ENCODE measurements at places on chromosomes 13 and 19.

- DNase-seq = no peak
Observed at GRCh38 chr19:39363901-39364457, 21.8 kb downstream of the SAMD4B start.

- no peak for DNase-seq
Observed at GRCh38 chr19:49150944-49151243, 4.3 kb downstream of the HRC start.

- DNase-seq = no peak
Observed at GRCh38 chr19:13887018-13887436, 10.1 kb downstream of the NANOS3 start.

- DNase-seq = no peak
Observed at GRCh38 chr19:18645035-18645511, 8.2 kb downstream of the KLHL26 start.

DNA sequence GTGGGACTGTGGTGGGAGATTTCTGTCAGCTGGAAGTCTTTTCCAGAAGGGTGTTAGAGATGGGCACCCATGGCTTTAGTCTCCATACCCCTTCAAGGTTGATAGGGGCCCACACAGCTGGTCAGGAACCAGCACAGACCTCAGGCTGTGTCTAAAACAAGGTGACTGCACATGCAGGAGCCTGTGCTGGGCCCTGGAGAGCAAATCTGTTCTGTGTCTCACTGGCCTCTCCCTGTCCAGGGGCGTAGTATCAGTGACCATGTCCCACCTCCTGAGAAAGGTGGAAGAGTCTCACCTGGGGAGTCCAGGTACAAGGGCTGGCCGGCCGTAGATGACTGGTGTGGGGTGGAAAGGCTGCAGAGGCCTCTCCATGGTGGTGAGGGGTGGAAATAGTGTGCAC, 19.4 kb downstream of the ZNF175 start:
- DNase-seq = no peak

GRCh38 chr13:113432506-113433270, 20.6 kb downstream of the ADPRHL1 start:
- no peak for DNase-seq

DNA sequence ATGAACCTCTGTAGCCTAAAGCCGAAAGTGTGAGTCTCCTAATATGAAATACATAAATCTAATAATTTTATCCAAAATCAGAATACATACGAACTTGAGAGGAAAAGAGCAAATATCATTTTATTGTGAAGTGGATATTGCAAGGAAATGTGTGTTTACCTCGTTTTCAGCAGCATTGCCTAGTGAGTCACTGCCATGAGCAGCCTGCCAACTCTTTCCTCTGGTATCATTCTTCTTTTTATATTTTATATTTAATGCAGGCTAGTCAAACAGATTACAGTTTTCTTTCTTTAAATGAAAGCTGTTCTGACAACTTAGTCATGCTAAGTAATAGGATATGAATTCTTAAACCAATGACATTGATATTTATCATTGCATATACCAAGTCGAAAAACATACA, 44.2 kb downstream of the EDNRB start:
- DNase-seq = no peak

- DNase-seq = no peak
Observed at GRCh38 chr19:29983568-29983967, 41.5 kb downstream of the URI1 start.

DNA sequence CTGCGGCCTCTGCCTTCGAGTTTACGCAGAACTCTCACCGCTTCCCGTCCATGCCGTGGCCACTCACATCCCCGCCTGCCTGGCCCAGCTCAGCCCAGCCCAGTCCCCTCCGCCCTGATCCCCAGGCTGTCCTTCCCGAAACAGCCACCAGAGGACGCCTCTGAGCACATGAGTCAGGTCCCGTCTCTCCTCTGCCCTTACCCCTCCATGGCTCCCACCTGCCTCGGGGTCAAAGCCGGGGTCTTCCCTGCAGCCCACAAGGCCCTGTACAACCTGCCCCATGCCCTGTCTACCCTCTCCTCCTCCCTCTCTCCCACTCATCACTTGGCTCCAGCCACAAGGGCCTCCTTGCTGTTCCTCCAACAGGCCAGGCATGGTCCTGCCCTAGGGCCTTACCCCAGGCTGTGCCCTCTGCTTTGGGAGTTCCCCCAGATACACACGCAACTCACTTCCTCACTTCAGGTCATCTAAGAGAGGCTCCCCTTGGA, 8.1 kb upstream of the SEMA6B start:
- DNase-seq = peak; percentile 29

GRCh38 chr19:50567882-50568727, at the start of gene LRRC4B:
Gene LRRC4B (minus strand): TSS chr19:50568435. CDS start chr19:50548838, 19,597 bp downstream.
- no peak for DNase-seq

GRCh38 chr13:91359631-91360030, 12.1 kb downstream of the MIR17HG start:
- DNase-seq = no peak

- no peak for DNase-seq
Observed at GRCh38 chr19:46715620-46715974, 1.3 kb downstream of the PRKD2 start.

- DNase-seq = no peak
Observed at GRCh38 chr19:52533901-52534300, 6.4 kb downstream of the ZNF808 start.

GRCh38 chr13:32009362-32009761, 22.2 kb upstream of the FRY start:
- DNase-seq = no peak

GRCh38 chr19:6402837-6403608, 10.1 kb upstream of the GTF2F1 start:
- DNase-seq = no peak

- DNase-seq = no peak
Observed at GRCh38 chr13:112068540-112069060, 1.7 kb downstream of the SOX1 start.

DNA sequence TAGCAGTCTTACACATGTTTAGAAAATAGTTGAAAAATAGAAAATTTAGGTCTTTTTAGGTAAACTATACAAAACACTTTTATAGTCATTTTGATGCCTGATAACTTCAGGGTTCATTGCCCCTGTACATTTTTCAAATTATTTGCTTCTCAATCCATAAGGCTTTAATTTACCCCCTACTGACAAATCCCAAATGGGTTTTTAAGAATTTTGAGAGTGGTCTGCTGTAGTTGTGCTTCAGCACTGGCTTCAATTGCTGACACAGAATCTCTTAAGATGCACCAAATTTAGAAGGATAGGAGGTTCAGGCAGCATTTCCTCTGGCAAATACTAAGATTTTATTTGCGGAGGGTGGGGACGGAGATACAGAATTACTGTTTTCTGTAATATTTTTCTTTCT, 89.4 kb downstream of the PCCA start:
- DNase-seq = no peak

Data from activated CD4-positive, CD25-positive, alpha-beta regulatory T cell treated with anti-CD3 and anti-CD28 coated beads, Interleukin-2, amount 50 U/mL, for 16 hours (primary cell).